Fibroblast of skin of right biceps (primary cell): ENCODE measurements at places on chromosomes 5 and 9.

- DNase-seq, result no peak
These were observed 2.8 kb downstream of the DCANP1 start for GRCh38 chr5:135444360-135444759.

DNA sequence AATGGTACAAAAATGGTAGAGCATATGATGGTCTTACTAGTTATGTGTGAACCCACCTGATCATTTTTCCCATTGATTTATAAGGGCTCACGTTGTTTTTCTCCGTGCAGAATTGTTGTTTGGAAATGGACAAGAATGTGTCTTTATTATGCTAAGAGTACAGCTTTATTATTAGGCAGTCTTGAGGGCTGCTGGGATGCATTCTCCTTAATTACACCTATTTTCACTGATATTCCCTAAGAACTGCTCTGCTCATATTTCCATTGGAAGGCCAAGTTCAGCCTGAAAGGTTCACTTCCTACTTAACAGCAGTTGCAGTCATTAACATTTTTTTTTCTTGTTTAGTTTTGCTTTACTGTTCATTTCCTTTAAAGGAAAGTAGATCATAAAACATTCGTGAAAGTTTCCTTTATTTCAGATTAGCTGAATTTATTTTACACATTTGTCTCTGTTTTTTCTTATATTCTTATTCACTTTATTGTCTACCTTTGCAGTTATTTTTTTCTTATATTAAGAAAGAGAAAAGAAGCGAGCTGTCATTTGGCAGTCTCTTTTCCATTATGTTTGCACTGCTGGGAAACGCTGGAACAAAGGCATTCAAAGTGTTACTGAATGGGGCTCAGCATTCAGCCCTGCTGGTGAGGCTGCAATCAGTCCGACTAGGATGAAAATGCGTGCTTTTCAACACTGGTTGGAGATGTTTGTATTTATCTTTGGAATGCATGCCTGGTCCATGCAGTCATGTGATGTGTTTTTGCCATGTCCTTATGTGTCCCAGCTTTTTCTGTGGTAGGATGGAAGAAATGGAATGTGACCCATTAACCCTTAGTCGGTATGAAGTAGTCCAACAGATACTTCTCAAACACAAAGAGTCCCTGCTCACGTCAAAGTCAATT is 602.7 kb upstream of the ZNF608 start:
- DNase-seq, result peak; percentile 30

GRCh38 chr9:125409637-125410521 is 148.3 kb downstream of the GAPVD1 start:
- peak; percentile 50 for DNase-seq

GRCh38 chr5:139660923-139661814 is 13.0 kb downstream of the CXXC5 start:
- peak; percentile 97 for DNase-seq
